Neural crest cell (in vitro differentiated cells): ENCODE measurements at places on chromosomes 4 and X. TPM values are rescaled to one million over a fixed set of nuclear protein-coding genes. Genes with fewer than 3 reads are reported as not detected.

GRCh38 chr4:69811166-69811565 is 48.8 kb downstream of the SULT1E1 start:
- no peak overlapping the region for H3K4me3 ChIP-seq
- no peaks in the 10 kb centered on the region for H3K27me3 ChIP-seq
- H3K27ac ChIP-seq: no peak overlapping the region
- no peaks in the 10 kb centered on the region for H3K36me3 ChIP-seq
- no peak for DNase-seq

- H3K4me1 ChIP-seq: no peaks in the 10 kb centered on the region
- no peak overlapping the region for H3K27ac ChIP-seq
- H3K27me3 ChIP-seq: no peaks in the 10 kb centered on the region
- H3K36me3 ChIP-seq: peaks cover 3% of the 10 kb centered on the region
- no peak for DNase-seq
Measured at GRCh38 chrX:46841346-46841745, 4.5 kb downstream of the RP2 start.

DNA sequence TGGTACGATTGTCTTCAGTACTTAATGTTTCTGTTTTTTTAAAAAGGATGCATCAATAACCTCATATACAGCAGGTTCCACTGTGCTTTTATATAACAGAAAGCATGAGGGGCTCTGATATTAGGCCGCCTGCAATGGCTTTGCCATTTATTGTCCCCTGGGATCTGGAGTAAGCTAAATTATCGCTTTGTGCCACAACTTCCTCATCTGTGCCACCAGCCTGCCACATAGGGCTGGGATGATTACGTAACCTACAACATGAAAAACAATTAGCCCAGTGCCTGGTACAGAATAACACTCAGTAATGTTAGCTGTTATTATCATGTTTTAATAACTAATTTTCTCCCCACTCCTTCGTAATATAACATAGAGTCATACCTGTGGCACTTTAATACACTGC is 65.5 kb upstream of the TRIM2 start:
- peaks cover 13% of the 10 kb centered on the region for H3K4me1 ChIP-seq
- no peak overlapping the region for H3K4me3 ChIP-seq
- H3K36me3 ChIP-seq: no peaks in the 10 kb centered on the region
- DNase-seq: no peak
- H3K27ac ChIP-seq: no peak overlapping the region

GRCh38 chrX:20513185-20513584 is 246.5 kb upstream of the RPS6KA3 start:
- no peak for DNase-seq
- no peaks in the 10 kb centered on the region for H3K36me3 ChIP-seq
- no peak overlapping the region for H3K4me3 ChIP-seq
- no peak overlapping the region for H3K27ac ChIP-seq
- peaks cover 5% of the 10 kb centered on the region for H3K27me3 ChIP-seq
- no peaks in the 10 kb centered on the region for H3K4me1 ChIP-seq

- no peaks in the 10 kb centered on the region for H3K36me3 ChIP-seq
- no peaks in the 10 kb centered on the region for H3K4me1 ChIP-seq
- H3K27ac ChIP-seq: no peak overlapping the region
- H3K4me3 ChIP-seq: no peak overlapping the region
- H3K27me3 ChIP-seq: peaks cover 2% of the 10 kb centered on the region
Measured at GRCh38 chrX:119121341-119121740, 6.3 kb downstream of the KIAA1210 start.

- H3K27ac ChIP-seq: no peak overlapping the region
- no peaks in the 10 kb centered on the region for H3K27me3 ChIP-seq
- peaks cover 11% of the 10 kb centered on the region for H3K4me1 ChIP-seq
- no peak overlapping the region for H3K4me3 ChIP-seq
- DNase-seq: no peak
- peaks cover 2% of the 10 kb centered on the region for H3K36me3 ChIP-seq
Measured at GRCh38 chrX:110282922-110283321, 35.0 kb downstream of the AMMECR1 start.

- no peaks in the 10 kb centered on the region for H3K4me1 ChIP-seq
- H3K36me3 ChIP-seq: no peaks in the 10 kb centered on the region
- no peak overlapping the region for H3K27ac ChIP-seq
- no peaks in the 10 kb centered on the region for H3K27me3 ChIP-seq
- DNase-seq: no peak
Measured at GRCh38 chr4:23009093-23009492, 316.4 kb downstream of the GBA3 start.

DNA sequence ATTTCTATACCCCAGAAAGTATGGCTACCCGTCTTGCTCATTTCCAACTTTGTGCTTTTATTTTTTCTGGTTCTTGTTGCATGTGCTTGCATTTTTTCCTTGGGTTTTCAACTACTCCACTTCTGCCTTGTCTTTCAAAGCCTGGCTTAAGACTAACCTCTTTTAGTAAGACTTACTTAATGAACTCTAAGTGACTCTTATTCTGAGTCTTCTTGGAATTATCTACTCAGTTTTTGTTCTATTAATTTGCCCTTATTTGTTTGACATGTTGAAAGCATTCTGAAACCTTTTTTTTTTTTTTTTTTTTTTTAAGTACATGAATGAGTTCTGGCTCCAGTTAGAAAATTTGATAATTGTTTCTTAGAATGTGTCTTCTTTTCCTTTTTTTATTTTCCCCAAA is 74.8 kb downstream of the SLIT2 start:
- H3K27me3 ChIP-seq: no peaks in the 10 kb centered on the region
- no peak for DNase-seq
- no peaks in the 10 kb centered on the region for H3K36me3 ChIP-seq
- no peak overlapping the region for H3K27ac ChIP-seq
- H3K4me3 ChIP-seq: no peak overlapping the region

DNA sequence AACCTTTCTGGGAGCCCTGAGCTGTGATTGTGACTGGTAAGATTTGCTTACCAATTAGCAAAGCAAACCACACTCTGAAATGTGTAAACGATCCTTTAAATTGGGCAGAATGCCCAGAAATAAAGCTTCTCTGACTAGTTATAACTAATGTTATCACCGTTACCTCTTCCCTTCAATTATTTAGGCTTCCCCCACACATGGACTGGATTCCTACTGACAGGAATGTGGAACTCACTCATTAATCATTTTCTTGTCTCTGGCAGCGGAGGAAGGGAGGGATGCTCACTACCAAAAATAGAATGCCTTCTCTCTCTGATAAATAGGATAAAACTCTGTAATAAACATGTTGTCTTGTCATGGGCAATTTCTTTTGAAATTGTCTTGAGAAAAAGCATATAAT is 25.3 kb upstream of the NWD2 start:
- DNase-seq: no peak
- no peaks in the 10 kb centered on the region for H3K36me3 ChIP-seq
- peaks cover 23% of the 10 kb centered on the region for H3K27me3 ChIP-seq
- H3K27ac ChIP-seq: no peak overlapping the region
- H3K4me1 ChIP-seq: no peaks in the 10 kb centered on the region
- H3K4me3 ChIP-seq: no peak overlapping the region

GRCh38 chrX:148534291-148534690 is 33.9 kb downstream of the AFF2 start:
- peaks cover 8% of the 10 kb centered on the region for H3K4me1 ChIP-seq
- no peak overlapping the region for H3K27ac ChIP-seq
- no peak for DNase-seq
- no peaks in the 10 kb centered on the region for H3K36me3 ChIP-seq
- no peak overlapping the region for H3K4me3 ChIP-seq

DNA sequence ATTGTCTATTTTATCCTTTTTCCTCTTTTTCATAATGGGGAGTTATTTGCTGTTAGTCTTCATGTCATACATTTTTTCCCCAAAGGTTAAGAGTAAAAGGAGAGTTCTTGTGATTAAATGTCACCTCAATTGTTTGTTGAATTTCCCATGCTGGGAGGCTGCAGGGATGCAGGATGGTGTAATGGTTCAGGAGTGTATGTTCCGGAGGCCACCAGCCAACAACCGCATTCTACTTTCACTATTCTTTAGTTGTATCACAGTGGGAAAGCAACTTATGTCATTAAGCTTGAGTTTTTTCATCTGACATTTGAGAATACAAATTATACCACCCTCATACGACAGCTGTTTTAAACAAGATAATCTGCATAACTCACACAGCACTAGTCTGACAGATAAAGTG is 15.4 kb downstream of the AFP start:
- no peak for DNase-seq
- H3K4me1 ChIP-seq: peaks cover 8% of the 10 kb centered on the region

DNA sequence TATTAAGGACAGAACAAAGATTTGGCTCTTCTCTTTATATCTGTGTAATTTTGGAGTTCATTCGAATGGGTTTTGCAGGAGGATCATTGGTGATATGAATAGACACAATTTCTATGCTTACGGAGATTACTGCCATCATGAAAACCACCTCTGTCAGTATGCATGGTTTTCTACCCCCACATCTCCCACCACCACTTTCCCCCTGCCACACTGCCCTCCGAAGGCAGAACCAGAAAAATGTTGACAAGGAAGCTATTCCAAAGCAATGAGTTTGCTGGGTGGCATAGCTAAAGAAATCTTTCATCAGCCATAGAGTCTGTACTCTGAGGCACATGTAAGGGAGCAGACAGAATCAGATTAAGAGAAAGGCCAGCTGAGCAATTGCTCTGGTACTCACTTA is 567.3 kb upstream of the ACTRT1 start:
- H3K36me3 ChIP-seq: no peaks in the 10 kb centered on the region
- no peak overlapping the region for H3K4me3 ChIP-seq
- DNase-seq: no peak
- H3K27me3 ChIP-seq: no peaks in the 10 kb centered on the region
- no peaks in the 10 kb centered on the region for H3K4me1 ChIP-seq

DNA sequence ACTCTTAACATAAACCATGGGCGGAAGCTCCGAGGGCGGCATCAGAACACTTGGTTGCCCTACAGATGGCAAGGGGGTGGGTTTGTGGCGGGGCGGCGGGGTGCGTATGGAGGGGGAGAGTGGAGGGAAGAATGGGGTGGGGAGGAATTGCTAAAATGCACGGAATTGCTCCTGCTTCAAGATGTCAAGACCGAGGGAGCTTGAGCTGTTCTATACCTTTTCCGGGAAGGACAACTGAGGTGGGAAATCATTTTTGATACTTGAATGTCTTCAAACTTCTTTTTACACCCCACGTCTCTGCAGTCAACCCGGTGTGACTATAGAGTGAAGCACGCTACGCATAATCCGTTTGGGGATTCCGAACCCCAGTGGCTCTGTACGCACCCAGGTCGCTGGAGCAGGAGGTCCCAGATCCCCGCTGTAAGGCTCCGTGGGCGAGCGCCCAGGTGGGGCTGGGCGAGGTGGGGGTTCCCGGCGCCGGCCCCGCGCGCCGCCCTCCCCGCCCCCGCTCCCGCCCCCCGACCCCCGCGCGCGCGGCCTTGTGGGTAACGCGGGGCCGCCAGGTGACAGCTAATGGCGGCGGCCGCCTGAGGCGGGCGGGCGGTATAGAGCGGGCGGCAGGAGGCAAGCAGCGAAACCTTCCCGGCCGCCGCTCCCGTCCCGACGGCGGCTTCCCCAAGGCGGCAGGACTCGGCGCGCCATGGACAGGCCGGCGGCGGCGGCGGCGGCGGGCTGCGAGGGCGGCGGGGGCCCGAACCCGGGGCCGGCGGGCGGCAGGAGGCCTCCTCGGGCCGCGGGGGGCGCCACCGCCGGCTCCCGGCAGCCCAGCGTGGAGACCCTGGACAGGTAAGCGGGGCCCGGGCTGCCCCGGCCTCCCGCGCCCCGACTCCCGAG is at the start of gene MTMR1:
Gene MTMR1, plus strand, starts transcription at position 566 of the 894 bp plus-strand sequence. Its CDS starts 135 bp downstream, at position 701.
- H3K4me1 ChIP-seq: peaks cover 10% of the 10 kb centered on the region
- peak within 1 kb of the TSS; percentile 93 for H3K4me3 ChIP-seq
- H3K27ac ChIP-seq: no peak within 1 kb of the TSS
- peaks cover 9% of the 10 kb centered on the region for H3K36me3 ChIP-seq
- no peaks in the 10 kb centered on the region for H3K27me3 ChIP-seq

GRCh38 chr4:7526929-7527535 is 92.3 kb upstream of the PSAPL1 start:
- no peaks in the 10 kb centered on the region for H3K36me3 ChIP-seq
- peaks cover 8% of the 10 kb centered on the region for H3K27me3 ChIP-seq
- H3K27ac ChIP-seq: no peak overlapping the region
- peaks cover 7% of the 10 kb centered on the region for H3K4me1 ChIP-seq

- H3K27ac ChIP-seq: no peak overlapping the region
- no peaks in the 10 kb centered on the region for H3K27me3 ChIP-seq
- no peak overlapping the region for H3K4me3 ChIP-seq
- no peak for DNase-seq
- H3K4me1 ChIP-seq: no peaks in the 10 kb centered on the region
- no peaks in the 10 kb centered on the region for H3K36me3 ChIP-seq
Measured at GRCh38 chrX:69366183-69366582, 137.9 kb upstream of the NALF2 start.

DNA sequence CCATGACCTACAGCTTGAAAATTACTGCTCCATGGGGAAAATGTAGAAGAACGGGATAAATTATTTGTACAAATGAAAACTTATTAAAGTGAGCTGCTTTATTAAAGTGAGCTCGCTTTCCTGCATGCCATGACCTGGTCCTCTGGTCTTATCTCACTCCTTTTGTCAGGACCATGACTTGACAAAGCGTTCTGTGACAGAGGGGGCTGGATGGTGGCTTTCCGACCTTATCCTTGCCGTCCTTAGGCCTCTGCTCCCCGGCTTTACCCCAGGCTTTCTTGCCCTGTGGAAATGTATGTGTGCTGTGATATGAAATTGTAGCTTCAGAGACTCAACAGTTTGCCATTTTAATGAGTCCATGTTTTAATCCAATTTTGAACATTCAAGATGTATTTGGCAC is 44.0 kb upstream of the FBXW7 start:
- no peaks in the 10 kb centered on the region for H3K36me3 ChIP-seq
- no peaks in the 10 kb centered on the region for H3K27me3 ChIP-seq
- no peak overlapping the region for H3K27ac ChIP-seq
- peaks cover 6% of the 10 kb centered on the region for H3K4me1 ChIP-seq
- no peak for DNase-seq

- H3K27me3 ChIP-seq: no peaks in the 10 kb centered on the region
- no peak overlapping the region for H3K4me3 ChIP-seq
- H3K27ac ChIP-seq: no peak overlapping the region
- H3K36me3 ChIP-seq: no peaks in the 10 kb centered on the region
Measured at GRCh38 chrX:97747346-97747745, 863.6 kb downstream of the RPA4 start.

- no peak overlapping the region for H3K4me3 ChIP-seq
- no peaks in the 10 kb centered on the region for H3K36me3 ChIP-seq
- DNase-seq: no peak
- no peaks in the 10 kb centered on the region for H3K27me3 ChIP-seq
Measured at GRCh38 chrX:45710081-45710801, 509.6 kb upstream of the DIPK2B start.

GRCh38 chrX:112641449-112641848 is 38.3 kb downstream of the LHFPL1 start:
- no peaks in the 10 kb centered on the region for H3K27me3 ChIP-seq
- peaks cover 4% of the 10 kb centered on the region for H3K4me1 ChIP-seq
- no peak overlapping the region for H3K27ac ChIP-seq
- DNase-seq: no peak
- no peak overlapping the region for H3K4me3 ChIP-seq

NEIL3 gene
- total RNA-seq: 18.2 and 20.6 TPM in 2 replicates

NUP54 gene
- total RNA-seq: 67.0 and 73.3 TPM in 2 replicates

ASB12 gene
- total RNA-seq: 0.61 TPM in 2 replicates

NAP1L3 gene
- 34.5 and 34.6 TPM in 2 replicates for total RNA-seq

KLF8 gene
- 2.2 and 2.6 TPM in 2 replicates for total RNA-seq

ASB11 gene
- total RNA-seq: not detected in 2 replicates

TSPAN6 gene
- 69.7 and 71.4 TPM in 2 replicates for total RNA-seq

BEND2 gene
- total RNA-seq: not detected in 2 replicates

TSPAN7 gene
- total RNA-seq: 9.1 and 9.7 TPM in 2 replicates
